ENCODE measurements at places on chromosomes 12 and 14.

GRCh38 chr12:77500089-77500488, 330.6 kb upstream of the NAV3 start:
- no peak for DNase-seq

- no peak for DNase-seq
These were observed 102.2 kb downstream of the GPHN start for GRCh38 chr14:66610154-66610563.

DNA sequence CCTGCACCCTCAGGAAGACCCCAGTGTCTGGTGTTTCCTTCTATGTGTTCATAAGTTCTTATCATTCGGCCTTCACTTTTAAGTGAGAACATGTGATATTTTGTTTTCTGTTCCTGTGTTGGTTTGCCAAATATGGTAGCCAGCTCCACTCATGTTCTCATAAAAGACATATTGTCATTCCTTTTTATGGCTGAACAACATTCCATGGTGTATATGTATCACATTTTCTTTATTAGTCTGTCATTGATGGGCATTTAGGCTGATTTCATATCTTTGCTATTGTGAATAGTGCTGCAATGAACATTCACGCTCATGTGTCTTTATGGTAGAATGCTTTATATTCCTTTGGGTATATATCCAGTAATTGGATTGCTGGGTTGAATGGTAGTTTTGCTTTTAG, 645.1 kb downstream of the SLC16A7 start:
- DNase-seq = no peak

GRCh38 chr12:117483501-117483900, 122.1 kb upstream of the NOS1 start:
- DNase-seq = no peak

GRCh38 chr12:130830246-130830551, 8.9 kb downstream of the STX2 start:
- DNase-seq = no peak

DNA sequence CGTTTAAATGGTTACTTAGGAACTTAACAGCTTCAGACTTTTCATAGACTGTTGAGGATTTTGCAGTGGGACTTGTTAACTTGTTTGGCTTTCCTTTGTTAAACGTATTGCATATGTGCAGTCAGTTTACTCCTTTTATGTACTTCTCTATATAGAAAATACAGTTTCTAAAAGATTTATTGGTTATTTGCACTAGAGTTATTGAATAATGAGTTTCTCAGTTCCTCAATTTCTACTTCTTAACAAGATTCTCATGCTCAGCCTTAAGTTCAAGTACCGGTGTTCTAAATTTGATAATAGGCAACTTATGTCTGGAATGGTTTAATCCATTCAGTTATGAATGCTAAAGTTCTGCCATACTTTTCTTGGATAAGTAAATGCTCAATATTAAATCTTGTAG, 919 bp downstream of the PSMA3 start:
- no peak for DNase-seq

GRCh38 chr12:1634590-1635191, 5.7 kb downstream of the WNT5B start:
- peak; percentile 17 for DNase-seq

Data from NCI-H187 (cell line).